ENCODE measurements at places on chromosomes 4 and X.

- DNase-seq, result no peak
Observed at GRCh38 chrX:11431786-11432185, 138.6 kb downstream of the AMELX start.

DNA sequence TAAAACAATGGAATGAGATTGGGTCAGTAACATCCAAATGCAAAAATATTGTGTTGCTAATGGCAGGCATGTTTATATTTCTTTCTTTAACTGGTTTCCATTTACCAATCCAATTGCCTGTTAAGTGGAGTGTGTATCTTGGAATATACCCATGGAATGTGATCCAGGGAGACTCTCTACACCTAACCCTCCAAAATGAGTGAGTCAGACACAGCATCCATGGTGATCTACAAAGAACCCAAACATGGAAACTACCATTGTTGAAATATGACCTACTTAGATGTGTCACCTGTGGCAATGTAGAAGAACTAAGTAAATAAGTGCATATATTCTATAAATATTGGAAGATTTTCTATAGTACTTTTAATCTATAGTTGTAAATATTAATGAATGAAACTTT is 110.3 kb downstream of the AREG start:
- DNase-seq, result peak; percentile 59

- peak; percentile 72 for DNase-seq
Observed at GRCh38 chr4:147498031-147498660, 17.2 kb downstream of the EDNRA start.

- no peak for DNase-seq
Observed at GRCh38 chr4:38682336-38682735, 18.3 kb downstream of the KLF3 start.

All from foreskin keratinocyte (primary cell).